Hypothalamus (tissue), 51 donors: ENCODE measurements at places on chromosomes 7 and 10.

DNA sequence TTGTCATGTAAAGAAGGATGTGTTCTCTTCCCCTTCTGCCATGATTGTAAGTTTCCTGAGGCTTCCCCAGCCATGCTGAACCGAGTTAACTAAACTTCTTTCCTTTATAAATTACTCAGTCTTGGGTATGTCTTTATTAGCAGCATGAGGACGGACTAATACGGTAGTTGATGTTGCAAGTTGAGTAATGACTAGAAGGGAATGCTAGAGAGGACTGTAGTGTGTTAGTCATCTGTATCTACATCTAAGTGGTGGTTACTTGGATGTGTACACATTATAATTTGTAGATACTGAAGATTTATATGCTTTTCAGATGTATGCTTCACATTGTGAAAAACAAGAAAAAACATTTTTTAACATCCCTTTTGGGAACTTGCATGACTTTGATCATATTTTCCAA is 244.6 kb downstream of the POLR1F start:
- DNase-seq = no peak

- no peak for DNase-seq
Observed at GRCh38 chr10:7667262-7668141, 736 bp upstream of the ITIH5 start.

DNA sequence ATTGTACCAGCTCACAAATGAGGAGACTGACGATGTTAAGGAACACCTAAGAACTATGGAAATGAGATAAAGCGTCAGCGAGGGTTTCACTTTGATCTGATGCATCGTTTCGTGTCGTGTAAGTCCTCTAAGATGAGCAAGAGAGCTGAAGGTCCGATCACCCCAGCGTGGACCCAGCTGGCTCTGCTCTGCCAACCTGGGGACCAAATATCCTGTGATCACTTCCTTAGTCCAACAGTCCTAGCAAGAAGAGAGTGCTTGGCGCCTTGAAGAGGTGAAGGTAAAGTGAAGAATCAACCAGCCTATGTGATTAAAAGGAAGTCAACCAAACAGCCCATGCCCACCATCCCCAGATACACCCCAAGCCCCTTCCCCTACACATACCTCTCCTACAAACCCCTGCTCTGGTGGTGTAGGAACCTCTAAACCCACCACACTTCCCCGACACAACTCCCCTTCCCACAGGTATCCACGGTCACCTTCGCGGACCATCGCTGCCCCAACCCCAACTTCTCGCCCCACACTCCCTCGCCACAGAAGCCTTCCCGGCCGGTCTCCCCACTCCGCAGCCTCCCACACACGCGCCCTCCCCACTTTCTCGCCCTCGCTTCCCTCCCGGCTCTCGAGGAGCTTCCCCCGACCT is 722 bp downstream of the UPF2 start:
- DNase-seq = no peak

GRCh38 chr10:34746094-34746493 is 69.0 kb downstream of the PARD3 start:
- no peak for DNase-seq

DNA sequence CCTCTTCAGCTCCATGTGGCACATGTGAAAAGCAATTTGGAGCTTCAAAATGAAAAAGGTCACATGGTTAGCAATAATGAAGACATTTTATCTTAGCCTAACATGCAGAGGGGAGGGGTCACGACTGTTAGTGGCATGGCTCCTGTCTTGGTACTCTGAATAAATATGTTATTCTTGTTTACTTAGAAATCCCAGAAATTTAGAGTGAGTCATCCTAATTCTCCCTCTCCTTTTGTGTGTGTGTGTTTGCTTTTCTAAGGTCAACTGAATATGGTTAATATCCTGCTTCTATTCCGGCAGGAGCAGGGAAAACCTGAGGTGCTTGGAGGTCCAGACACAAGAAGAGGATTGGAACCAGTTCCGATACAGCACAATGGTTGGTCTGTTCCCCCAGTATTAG is 17.6 kb downstream of the BCCIP start:
- DNase-seq = no peak

DNA sequence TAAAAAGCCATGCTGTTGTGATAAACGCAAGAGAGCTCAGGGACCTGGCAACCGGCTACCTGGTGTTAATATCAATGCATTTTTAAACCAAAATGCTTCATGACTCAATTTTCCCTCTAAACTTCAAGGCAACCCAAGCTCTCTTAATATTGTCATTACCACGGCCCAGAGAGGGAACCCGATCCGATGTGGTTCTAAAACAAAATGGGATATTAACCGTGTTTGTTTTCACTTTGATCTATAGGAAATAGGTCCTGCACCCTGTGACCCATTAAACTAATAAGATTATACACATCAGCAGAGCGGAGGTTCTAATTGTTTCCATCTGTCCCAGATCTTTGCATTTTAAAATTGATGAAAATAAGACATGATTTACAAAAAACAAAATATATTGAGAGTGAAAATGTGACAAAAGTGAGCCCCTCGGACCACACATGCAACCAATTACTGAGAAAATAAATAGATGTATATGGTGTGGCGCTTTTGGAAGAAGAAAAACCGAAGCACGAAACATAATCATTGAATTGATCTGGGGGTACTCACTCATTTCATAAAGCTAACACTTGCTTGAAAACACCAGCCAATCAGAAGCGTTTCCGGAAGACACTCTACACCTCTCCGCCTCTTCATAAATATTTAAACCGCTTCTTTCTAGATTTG is 290.3 kb upstream of the NFE2L3 start:
- DNase-seq = no peak

GRCh38 chr10:84991301-84991700 is 662.9 kb downstream of the CCSER2 start:
- DNase-seq = no peak

DNA sequence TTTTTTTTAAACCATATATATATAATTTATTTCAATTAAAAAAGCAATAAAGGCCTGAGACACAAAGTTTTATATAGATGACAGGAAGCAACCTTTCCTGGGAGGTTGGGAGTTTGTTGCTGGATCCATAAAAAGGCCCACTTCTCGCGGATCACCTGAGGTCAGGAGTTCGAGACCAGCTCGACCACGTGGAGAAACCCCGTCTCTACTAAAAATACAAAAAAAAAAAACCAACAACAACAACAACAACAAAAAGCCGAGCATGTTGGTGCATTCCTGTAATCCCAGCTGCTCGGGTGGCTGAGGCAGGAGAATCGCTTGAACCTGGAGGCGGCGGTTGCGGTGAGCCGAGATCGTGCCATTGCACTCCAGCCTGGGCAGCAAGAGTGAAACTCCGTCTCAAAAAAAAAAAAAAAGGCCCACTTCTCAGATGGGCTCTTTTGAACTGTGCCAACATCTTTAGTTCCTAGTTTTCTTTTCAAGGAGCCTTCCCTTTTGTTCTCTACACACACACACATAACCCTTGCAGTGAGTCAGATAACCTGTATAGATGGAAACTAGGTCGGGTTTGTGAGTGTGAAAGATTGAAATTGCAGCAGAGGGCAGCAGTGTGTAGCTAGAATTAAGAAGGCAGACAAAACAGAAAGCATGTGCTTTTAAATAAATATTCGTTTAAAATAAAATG is 1.2 kb upstream of the SMNDC1 start:
- DNase-seq = no peak

GRCh38 chr10:16828701-16829175 is 11.5 kb upstream of the RSU1 start:
- DNase-seq = no peak
